ENCODE measurements at places on chromosomes 7 and 10.

DNA sequence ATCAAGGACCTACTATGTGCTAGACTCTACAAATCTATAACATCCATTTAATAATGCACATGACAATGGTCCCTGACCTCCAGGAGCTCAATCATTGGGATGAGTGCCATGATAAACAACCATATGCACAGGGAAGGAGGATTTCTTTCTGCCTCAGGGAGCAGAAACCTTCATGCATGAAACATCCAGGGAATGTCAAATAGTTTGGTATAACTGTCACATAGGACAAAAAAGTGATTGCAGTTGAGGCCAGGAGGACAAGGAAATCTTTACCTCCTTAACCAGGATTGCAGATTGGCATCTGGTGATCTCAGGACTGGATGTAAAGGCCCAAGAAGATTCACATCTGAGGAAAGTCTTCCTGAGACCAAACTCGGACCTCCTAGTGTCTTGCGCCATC, 993.1 kb downstream of the KCNMA1 start:
- no peak for DNase-seq

- no peak for DNase-seq
Observed at GRCh38 chr10:79936625-79937615, 12.0 kb downstream of the SFTPD start.

DNA sequence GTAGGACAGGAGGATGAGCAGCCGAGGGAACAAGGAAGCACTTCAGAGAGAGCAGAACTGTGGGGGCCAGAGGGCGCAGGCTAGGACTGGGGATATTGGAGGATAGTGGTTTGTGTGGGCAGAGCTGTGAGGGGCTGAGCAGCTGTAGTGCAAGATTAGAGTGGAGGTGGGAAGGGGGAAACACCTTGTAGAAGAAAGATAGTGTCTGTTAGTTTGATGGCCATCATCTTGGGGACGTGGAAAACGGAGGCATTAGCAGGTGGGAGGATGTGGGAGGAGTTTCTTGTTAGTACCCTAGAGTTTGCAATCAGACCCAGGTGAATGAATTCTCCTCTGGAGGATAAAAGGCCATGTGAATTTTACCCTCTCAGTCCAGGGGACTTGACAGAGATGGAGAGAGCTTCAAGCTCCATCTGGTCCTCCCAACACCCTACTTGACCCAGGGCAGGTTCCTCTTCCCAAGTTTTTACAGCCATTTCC, 34.0 kb downstream of the PRSS2 start:
- no peak for DNase-seq

GRCh38 chr7:148391591-148391990, 199.0 kb upstream of the C7orf33 start:
- DNase-seq, result no peak

GRCh38 chr10:89604200-89604599, 40.8 kb downstream of the PANK1 start:
- DNase-seq, result no peak

DNA sequence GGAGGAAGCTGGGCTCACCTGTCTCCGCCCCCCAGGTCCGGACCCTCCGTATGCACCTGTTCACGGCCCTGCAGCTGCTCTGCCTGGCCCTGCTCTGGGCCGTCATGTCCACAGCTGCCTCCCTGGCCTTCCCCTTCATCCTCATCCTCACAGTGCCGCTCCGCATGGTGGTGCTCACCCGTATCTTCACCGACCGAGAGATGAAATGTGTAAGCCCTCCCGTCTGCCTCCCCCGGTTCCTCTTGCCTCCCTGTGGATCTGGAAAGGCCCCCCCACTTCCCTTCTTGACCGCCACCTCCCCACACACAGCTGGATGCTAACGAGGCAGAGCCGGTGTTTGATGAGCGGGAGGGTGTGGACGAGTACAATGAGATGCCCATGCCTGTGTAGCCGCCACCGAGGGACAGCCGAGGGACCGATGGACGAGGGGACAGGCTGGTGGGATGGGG, 4.6 kb downstream of the FASTK start:
- DNase-seq, result no peak
